ENCODE measurements at places on chromosomes 1 and 21.

DNA sequence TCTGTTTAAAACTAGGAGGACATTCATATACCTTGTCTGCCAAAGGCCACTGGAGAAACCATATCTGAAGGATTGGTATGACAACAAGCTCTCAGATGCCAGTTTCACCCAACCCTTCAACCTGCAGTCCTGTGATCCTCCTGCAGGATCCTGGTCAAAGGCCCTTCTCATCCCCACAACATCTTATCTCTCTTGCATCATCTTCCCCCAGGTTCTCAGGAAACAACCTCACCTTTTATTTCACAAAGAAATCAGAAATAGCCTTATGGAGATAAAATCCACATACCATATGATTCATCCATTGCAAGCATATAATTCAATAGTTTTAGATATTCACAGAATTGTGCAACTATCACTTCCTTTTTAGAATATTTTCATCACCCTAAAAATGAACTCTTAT, 104.0 kb upstream of the DSCAM start:
- no peak for DNase-seq

DNA sequence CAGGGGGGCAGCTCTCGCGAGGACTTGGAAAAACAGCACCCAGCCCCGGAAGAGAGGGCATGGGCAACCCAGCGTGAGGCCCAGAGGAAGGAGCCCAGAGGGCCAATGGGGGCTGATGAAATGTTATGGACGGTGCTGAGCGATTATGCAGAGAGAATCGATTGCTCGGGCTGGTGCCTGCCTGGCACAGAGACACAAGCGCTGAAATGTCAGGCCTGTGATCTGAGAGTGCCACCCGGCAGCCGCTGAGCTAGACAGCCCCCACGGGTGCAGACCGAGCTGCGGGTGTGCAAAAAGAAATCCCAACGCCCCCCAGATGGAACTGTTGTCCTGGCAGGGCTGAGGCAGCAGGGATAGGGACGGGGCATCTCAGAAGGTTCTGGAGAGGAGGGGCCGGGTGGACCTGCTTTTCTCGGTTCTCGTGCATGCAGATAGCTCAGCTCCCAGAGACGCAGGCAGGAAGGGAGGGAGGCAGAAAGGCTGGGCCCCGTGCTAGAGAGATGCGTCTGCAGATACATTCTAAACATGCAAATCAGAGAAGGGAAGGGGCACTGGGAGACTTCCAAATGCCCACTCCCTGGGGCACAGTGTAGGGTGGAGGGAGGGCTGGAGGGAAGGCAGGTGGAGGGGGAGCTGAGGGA, 41.5 kb downstream of the TAS1R2 start:
- DNase-seq: no peak

DNA sequence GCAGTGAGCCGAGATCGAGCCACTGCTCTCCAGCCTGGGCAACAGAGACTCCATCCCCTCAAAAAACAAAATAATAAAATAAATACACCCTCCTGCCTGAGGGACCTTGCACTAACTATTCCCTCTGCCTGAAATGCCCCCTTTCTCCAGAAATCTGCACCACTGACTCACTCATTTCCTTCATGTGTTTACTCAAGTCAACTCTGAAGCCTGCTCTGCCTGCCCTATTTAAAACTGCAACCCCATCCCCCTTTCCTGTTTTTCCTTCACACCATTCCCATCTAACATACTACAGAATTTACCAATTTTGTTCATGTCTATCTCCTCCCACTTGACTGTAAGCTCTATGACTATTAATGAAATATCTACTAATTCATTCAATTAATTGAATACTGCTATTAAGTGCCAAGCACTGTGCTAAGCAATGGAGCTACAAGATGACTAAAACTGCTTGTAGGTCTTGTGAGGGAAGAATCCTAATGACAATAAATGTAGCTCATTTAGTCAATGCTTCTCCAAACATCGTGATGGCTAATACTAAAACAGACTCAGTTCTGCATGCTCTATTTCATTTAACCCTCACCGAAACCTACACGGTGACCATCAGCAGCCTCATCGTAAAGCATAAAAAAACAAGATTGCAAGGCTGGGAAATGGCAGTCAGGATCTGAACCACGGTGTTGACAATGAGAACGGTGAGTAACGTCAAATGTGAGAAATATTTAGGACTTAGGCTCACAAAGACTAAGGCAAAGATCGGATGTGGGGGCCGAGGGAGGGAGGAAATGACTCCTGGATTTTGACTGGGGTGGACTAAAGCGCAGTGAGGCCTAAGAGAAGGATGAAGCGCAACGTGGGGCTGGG, 749 bp upstream of the TMEM39B start:
- peak; percentile 91 for DNase-seq

DNA sequence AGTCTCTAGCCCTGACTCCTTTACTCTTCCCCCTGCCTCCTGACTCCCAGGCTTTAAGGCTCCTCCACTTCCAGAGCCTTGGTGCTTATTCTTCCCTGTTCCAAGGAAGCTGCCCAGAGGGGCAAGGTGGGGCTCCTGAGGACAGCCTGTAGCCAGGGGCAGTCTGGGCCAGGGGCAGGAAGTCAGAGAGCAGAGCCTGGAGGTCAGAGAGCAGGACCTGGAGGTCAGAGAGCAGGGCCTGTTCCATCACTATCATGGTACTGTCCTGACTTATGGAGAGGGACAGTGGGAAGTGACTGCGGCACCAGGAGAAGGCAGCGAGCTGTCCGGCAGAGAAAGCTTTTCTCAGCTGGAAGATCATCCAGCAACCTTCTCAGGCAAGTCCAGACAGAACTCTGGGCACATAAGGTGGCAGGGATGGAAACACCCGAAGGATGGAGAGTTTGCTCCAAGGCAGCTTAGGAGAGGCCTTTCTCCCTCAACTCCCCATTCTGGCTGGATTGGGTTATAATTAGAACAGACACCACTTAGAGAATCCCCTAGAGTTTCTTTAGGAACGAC, 25.0 kb downstream of the PLXNA2 start:
- no peak for DNase-seq

- peak; percentile 62 for DNase-seq
Observed at GRCh38 chr1:117128323-117129079, 7.0 kb upstream of the TRIM45 start.

DNA sequence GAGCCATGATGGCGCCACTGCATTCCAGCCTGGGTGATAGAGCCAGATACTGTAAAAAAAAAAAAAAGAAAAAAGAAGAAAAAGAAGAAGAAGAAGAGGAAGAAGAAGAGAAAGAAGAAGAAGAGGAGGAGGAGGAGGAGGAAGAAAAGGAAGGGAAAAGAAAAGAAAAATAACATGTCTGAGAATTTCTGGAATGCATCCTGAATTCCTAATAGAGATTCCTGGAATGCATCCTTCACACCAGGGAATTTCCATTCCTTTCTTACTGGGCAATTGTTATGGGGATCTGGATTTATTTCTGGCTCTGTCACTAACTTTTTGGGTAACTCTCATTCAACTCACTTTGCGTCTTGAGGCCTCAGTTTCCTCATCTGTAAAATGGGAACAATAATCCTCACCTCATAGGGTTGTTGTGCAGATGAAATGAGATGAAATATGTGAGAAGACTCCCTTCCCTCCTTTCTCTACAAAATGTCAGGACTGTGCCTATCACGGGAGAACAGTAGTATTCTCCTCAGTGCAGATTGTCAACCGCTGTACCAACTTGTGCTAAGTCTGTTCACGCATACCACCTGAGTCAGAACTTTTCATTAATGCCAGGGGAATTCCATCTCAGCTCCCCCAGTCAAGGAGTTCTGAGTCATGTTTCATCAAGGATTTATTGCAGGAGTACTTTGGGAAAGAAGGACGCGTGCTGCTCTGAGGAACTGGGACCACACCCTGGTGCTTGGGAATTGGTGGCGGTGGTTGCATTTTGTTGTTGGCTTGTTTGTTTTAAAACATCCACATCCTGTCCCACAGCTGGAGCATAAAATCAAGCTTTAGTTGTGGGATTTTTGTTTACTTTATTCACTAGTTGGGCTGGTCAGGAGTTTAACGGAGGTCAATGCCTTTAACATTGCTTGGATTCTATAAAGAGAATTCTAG, 42.4 kb upstream of the ROR1 start:
- DNase-seq: peak; percentile 94

- DNase-seq: no peak
Observed at GRCh38 chr1:179818260-179818659, 59.3 kb downstream of the TOR1AIP2 start.

DNA sequence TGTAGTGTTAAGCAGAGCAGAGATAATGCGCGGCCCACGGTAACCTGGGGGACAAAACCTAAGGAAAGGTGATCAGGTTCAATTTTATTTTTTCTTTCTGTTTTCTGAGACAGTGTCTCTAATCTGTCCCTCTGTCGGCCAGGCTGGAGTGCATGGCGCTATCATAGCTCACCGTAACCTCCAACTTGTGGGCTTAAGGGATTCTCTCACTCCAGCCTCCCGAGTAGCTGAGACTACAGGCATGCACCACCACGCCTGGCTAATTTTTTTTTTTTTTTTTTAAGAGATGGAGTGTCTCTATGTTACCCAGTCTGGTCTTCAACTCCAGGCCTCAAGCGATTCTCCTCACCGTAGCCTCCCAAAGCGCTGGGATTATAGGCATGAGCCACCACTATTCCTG, 724 bp upstream of the ANKRD35 start:
- no peak for DNase-seq

DNA sequence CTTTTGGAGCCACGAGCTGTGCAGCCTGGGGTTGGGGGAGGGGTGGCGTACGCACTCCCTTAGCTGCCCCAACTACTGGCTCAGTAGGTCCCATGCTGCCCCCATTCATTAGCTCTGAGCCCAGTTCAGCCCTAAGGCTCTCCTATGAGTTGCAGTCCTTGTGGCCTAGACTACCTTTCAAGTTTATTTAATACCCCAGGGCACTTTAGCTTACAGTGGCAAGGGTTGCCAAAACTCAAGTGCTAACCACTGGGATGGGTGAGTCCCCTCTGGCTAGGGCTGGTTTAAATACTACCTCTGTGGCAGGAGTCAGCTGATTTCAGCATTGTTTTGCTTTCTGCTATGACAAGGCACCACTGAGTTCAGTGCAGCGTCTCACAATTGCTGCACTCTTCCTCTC, 118.2 kb downstream of the ODF2L start:
- DNase-seq: no peak

- DNase-seq: no peak
Observed at GRCh38 chr1:117371441-117372151, 4.3 kb downstream of the MAN1A2 start.

- no peak for DNase-seq
Observed at GRCh38 chr1:46749921-46750404, 31.0 kb upstream of the EFCAB14 start.

DNA sequence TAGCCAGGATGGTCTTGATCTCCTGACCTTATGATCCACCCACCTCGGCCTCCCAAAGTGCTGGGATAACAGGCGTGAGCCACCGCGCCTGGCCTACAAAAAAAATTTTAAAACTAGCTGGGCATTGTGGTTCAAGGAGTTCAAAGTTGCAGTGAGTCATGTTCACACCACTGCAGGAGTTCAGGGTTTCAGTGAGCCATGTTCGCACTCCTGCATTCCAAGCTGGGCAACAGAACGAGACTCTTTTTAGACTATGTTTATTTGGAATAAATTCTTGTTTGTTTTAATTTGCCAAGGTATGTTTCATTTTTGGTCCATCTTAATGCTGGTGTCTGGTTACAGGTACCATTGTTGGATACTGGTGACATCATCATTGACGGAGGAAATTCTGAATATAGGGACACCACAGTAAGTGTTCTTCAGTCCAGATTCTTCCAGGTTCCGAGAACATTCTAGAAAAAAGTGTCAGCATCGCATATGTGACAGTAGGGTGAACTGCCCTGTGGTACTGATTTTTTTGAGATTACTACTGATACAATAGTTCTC, 3.9 kb downstream of the PGD start:
- DNase-seq: no peak

- peak; percentile 13 for DNase-seq
Observed at GRCh38 chr1:117657031-117657430, 51.2 kb downstream of the TENT5C start.

Measured in lung microvascular endothelial cell (primary cell).